ENCODE measurements at places on chromosomes 6 and 20.

- no peak for DNase-seq
Observed at GRCh38 chr20:7924692-7925091, 15.6 kb downstream of the HAO1 start.

DNA sequence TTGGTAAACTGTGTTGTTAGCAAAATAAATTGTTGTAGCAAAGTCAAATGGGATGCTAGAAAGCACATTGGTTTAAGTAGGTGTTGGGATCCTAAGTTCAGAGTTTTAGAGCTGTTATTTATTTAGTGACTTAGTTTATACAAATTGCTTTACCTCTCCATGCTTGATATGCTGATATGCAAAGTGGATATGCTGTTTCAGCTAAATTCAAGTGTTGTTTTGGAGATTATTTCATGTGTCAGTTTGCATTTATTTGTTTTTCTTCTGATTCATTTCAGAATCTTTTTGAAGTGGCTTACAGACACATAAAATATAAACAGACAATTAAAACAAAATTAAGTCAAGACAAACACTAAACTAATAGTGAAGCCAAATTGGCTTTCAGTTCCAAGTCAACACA is 203.5 kb downstream of the ADGRB3 start:
- no peak for DNase-seq

GRCh38 chr6:125961117-125961516 is 4.5 kb downstream of the HINT3 start:
- DNase-seq: no peak

GRCh38 chr6:140566781-140567277 is 1192.4 kb upstream of the CITED2 start:
- DNase-seq: no peak

GRCh38 chr6:116060572-116061283 is at the start of gene FRK:
Gene FRK (minus strand): TSS chr6:116060891. CDS start chr6:116060311, 580 bp downstream.
- no peak for DNase-seq

DNA sequence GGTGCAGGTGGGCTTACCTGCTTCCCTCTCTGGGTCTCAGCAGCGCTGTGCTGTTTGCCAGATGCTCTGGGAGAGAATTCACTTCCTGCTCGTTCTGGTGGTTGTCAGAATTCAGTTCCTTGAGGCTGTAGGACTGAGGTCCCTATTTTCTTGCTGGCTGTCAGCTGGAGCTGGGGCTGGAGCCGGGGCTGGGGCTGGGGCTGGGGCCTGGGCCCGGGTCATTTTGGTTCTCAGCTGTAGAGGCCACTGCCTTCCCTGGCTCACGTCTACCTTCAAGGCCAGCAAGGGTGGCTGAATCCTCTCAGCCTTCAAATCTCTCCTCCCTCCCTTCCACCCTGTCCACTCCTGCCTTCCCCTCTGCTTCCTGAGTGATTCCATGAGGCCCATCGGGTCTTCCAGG is 16.8 kb upstream of the PHACTR3 start:
- DNase-seq: no peak

DNA sequence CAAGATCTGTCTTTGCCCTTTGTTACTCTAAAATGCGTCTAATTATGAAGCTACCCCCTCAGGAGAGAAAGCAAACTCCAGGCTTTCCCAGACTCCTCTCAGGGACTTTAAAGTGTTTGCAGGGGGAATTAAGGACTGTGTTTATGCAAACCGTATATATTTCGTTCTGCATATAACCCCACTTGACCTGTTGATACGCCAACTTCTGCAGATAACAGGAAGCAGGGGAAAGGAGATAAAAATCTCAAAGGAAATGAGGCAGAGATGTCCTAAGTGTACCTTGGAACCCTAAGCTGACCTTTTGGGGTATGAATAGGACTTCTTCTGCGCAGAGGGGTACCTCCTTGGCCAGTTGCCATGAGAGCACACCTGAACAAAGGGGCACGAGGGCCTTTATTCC is 8.1 kb downstream of the SYCP2L start:
- no peak for DNase-seq

DNA sequence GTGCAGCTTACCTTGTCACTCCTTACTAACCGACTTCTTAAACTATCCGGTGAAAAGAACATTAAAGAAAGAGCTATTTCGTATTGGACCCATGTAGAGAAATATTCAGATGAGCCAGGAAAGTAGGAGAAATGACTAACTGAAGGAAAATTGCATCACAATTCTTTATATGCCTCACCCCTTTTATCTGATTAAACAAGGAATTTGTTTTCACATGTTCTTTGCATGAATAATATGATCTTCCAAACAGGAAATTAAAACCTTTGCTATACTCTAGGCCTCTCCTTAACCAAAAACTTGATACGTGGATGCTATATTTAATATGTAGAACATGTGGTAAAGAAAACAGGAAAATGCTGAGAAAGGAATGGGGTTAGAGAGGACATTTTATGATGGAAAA is 41.9 kb upstream of the LRRC1 start:
- no peak for DNase-seq

- DNase-seq: no peak
Observed at GRCh38 chr6:6925391-6926164, 182.2 kb upstream of the RREB1 start.

- DNase-seq: no peak
Observed at GRCh38 chr6:138562691-138563090, 63.4 kb upstream of the NHSL1 start.

DNA sequence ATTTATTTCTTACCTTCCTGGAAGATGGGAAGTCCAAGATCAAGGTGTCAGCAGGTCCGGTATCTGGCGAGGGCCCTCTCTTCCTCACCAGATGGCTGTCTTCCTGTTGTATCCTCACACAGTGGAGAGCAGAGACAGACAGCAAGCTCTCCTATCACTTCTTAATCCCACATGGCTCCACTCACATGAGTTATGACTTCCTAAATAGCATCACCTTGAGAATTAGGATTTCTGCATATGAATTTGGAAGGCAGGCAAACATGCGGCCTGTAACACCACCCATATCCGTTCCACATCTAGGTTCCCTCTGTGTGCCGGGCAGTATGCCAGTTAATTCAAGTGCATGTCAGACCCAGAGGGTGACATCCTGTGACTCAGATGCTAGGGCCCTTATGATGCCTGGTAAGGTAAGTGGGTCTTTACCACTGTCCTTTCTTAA is 2.1 kb downstream of the RAET1E start:
- no peak for DNase-seq

- no peak for DNase-seq
Observed at GRCh38 chr6:17967668-17968518, 19.5 kb downstream of the KIF13A start.
